MG63 (cell line): ENCODE measurements at places on chromosomes 5 and 9. TPM values are rescaled to one million over a fixed set of nuclear protein-coding genes. Genes with fewer than 3 reads are reported as not detected.

TENT4A gene
- total RNA-seq, result 9.9 and 14.6 TPM in 2 replicates

DNA sequence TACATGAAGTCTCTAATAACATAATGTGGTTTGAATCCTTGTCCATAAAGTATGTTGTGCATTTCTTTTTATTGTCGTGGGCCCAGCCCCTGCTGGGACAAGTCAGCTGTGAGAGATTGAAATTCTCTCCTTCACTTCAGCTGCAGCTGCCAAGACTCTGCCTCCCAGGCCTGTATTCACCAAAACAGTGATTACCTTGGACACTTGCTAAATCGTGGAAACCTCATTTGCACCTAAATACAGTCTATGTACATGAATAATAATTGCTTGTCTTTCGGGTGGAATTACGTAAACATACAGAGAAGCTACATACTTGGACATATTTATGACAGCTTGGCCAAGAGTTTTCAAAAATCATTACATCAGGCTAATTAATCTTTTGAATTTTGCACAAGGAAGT, 898.5 kb upstream of the SEMA6A start:
- no peak for DNase-seq

DNA sequence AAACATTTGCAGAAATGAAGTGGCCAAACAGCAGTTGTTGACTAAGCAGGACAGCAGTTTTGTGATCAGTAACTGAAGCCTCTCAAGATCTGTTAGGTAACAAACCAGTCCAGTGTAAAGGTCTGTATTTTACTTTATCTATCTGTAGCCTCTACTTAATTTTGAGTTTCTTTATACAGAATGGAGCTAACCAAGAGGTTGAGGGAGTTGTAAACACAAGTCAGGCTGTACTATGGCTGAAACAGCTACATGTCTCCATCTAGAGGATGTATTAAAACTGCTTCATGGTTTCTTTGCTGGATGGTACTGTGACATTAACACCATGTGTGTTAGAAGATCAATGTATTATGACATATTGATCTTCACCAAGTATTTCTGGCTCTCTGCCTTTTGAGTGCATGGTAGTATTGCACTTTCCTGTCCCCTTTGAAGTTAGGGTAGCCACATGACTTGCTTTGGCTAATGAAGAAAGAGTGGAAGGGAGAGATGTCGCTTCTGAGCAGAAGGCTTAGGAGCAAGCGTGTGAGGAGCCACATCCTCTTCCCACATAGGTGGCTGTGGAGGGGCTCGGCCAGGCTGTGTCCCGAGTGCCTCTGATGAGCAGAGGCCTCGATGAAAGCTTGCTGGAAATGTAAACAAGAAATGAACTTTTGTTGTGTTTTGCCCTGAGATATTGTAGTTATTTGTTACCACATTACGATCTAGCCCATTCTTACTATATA, 105.6 kb upstream of the PCA3 start:
- DNase-seq, result no peak

DNA sequence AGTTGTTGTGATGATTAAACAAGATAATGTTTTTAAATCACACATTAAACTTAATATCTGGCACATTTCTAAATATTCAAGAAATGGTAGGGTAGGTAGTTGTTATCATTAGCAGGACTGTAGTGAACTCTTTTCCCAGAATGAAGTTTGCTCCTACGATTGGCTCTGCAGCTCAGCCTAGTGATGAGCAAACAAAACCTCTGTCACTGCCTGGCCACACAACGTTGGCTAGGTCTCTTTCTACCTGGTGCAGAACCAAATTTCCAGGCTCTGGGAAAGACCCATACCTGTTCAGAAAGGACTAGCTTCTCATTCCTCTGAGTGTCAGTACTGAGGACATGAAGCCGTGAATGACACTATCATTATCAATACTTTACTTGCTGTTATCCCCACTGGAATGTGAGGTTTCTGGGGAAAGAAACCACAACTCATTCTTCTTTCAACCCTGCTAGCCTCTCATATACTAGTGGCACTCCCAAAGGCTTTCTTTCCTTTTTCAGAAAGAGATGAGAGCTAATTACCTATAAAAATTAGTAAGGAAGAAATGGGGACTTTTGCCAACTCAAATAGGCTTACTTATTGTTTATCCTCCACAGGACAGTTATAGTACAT, 219.3 kb upstream of the TRIM32 start:
- no peak for DNase-seq

SLIT3 gene
- total RNA-seq, result 6.3 and 8.0 TPM in 2 replicates
